ENCODE measurements at places on chromosomes 2 and 18.

DNA sequence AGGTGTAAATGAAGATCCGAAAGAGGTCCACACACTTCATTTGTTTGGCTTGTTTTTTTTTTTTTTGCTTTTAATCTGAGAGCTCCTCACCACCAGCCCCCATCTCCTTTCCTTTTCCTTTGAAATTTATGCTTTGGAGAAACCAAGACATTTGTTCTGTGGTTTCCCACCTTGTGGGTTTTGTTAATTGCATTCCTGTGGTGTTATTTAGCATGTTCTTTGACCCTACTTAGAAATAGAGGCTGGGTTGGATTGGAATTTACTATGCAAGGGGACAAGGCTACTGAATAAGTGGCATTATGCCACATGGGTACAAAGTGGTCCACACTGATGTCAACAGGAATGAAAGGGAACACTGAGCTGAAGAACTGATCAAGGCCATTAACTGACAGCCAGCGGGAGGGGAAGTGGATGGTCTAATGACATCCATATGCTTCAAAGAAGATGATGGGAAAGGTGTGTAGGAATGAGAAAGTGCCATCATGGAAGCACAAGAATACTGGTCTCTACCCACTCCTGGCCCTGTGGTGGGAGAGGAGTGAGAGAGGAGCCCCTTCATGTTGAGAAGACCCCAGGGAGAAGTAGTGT, 8.9 kb downstream of the CCL20 start:
- no peak for DNase-seq

DNA sequence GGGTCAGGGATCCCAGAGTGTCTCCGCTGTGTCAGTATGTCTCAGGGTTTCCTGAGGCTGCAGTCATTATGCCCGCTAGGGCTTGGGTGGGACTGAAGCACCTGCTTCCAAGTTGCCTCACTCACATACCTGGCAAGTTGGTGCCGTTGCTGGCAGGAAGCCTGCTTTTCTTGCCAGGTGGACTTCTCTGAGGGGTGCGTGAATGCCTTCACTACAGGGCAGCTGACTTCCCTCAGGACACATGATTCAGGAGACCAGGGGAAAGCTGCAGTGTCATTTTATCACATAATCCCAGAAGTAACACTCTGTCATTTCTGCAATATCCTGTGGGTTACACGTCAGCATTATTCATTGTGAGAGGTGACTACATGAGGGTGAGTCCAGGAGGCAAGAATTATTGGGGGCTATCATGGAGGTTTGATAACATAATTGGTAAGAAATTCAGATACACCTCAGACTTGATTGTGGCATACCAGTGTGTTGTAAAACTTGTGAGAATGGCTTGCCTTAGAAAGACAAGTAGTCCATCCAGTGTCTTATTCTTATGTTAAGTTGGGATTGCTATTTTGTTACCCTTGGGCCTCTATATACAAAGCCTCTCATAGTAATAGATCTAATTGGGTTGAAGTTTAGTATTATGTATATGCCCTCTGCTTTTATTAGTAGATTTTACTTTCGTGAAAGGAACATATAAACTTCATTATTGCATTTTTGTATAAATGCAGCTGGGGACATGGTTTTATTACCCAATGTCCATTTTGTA, 44.1 kb downstream of the NEDD4L start:
- no peak for DNase-seq

DNA sequence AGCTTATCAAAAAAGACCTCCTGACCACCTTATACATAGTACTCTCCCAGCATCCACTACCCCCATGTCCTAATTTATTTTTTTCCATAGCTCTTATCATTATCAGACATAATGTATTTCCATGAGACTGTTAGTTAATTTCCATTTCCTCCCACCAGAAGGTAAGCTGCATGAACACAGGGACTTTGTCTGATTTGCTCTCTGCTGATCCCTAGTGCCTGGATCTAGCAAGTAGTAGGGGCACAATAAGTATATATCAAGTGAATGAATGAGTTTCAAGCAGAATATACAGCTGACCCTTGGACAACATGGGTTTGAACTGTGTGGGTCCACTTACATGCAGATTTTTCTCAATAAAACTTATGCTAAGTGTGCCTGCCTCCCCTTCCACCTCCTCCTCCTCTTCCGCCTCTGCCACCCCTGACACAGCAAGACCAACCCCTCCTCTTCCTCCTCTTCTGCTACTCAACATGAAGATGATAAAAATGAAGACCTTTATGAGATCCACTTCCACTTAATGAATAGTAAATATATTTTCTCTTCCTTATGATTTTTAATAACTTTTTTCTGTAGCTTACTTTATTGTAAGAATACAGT, 53.8 kb downstream of the CTAGE1 start:
- DNase-seq, result no peak

GRCh38 chr2:51490576-51491234, 458.8 kb upstream of the NRXN1 start:
- DNase-seq, result no peak

- no peak for DNase-seq
These were observed 22.2 kb downstream of the KCNJ3 start for GRCh38 chr2:154720651-154721050.

- DNase-seq, result no peak
These were observed 34.5 kb downstream of the COL3A1 start for GRCh38 chr2:189008555-189009262.

DNA sequence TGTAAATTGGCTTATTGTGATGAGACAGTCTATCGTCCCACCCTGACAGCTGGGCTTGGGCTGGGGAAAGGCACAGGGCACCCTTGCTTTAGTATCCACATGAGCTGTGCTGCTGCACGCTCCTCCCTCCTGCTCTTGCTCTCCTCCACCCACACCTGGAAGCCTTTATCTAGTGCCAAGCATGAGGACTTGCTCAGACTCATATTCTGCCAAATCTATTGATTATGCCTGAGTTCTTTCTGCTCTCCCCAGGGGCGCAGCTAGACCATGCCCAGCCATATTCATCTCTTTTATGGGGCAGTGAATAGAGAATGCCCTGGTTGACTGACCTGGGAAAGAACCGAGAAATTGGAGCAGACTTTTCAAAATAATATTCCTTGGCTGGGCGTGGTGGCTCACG, 29.0 kb upstream of the DPYSL5 start:
- DNase-seq, result no peak

GRCh38 chr2:109186656-109187250, 57.7 kb downstream of the SH3RF3 start:
- DNase-seq, result no peak

GRCh38 chr18:23645568-23646175, 17.0 kb downstream of the ANKRD29 start:
- no peak for DNase-seq

DNA sequence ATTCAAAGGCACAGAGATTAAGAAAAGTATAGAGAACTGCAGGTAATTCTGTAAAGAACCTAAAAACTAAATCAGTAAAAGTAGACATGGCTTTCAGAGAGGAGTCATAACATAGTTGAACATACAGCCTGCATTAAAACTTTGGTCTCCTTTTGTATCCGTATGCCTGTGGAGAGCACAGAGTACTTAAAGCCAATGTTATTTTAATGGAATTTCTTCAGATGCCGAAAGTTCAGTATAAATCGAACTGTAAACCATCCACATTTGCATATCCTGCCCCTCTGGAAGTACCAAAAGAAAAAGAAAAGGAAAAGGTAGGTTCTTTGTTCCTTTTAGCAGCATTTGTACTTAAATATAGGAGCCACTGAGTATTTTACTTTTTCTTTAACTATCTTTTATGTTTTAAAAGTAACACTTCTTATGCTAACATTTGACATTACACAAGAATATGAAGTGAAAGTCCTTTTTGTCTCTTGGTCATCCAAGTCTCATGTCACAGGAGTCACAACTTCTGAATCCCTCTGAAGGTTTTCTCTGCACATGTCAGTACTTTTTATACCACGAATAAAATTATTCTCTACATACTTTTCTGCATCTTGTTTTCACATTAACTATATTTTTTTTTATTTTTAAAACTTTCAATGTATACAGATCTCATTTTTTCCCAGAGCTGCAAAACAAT, 34.9 kb upstream of the ARMC9 start:
- DNase-seq, result no peak

DNA sequence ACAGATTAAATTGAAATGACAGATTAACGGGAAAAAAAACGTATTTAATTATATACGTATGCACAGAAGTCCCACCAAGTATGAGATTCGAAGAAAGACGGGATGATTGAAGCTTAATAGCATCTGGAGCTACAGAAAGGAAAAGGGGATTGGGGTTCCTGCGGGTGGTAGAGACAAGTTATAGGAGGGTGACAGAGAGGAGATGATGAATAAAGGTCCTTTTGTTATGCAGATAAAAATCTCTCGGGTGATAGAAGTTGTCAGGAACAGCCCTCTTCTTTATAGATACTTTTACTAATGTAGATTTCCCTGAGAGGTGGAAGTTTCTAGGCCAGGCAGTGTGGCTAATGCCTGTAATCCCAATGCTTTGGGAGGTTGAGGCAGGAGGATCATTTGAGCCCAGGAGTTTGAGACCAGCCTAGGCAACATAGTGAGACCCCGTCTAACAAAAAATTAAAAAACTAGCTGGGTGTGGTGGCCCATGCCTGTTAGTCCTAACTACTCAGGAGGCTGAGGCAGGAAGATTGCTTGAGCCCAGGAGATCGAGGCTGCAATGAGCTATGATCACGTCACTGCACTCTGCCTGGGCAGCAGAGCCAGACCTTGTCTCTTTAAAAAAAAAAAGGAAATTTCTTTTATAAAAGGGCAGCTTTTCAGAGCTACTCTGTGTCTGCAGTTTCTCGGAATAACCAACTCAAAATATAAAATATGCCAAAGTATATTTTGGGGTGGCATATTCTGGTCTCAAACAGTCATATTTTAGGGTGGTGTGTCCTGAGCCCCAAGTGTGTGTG, 113.0 kb downstream of the STPG4 start:
- DNase-seq, result no peak

- DNase-seq, result no peak
These were observed 15.4 kb downstream of the ARHGAP28 start for GRCh38 chr18:6744816-6745455.

- no peak for DNase-seq
These were observed 20.4 kb downstream of the RNF144A start for GRCh38 chr2:6937582-6937981.

DNA sequence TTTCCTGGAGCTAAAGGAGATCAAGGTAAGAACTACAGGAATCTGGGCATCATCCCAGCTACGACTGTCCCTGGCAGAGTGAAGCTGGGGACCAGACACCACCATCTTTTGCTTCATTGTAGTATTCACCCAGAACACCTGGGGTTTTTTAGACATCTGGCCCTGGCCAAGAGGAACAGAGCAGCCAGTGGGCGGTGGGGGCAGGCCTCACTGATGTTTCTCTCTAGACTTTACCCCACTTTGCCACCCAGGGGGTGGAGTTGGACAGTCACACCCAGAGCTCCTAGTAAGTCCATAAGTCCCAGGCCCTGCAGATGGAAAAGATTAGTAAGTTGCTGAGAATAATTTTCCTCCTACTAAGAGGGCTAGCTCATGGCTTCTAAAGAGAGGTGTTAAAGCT, 39.6 kb downstream of the MARCO start:
- no peak for DNase-seq

GRCh38 chr2:40554665-40555294, 102.9 kb upstream of the SLC8A1 start:
- no peak for DNase-seq

- no peak for DNase-seq
These were observed 20.3 kb downstream of the OXER1 start for GRCh38 chr2:42743659-42743990.

GRCh38 chr2:61379521-61379920, 91.4 kb downstream of the USP34 start:
- DNase-seq, result no peak

DNA sequence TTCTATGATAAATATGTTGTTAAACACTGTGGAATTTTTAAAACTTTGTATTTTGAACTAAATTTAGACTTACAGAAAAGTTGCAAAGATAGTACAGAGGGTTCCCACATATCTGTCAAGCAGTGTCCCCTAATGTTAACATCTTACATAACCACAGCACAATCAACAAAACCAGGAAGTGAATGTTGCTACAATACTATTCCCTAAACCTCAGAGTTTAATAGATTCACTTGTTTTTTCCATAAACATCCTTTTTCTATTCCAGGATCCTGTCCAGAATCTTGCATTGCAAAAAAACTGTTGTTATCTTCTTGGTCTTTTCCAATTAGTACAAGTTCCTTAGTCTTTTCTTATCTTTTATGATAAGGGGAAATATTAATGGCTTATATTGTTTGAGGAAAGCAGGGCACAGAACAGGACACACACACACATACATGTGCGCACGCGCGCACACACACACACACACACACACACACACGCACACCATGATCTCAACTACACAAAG, 251.1 kb upstream of the TRIB2 start:
- no peak for DNase-seq
